ENCODE measurements at places on chromosomes 5 and 9.

GRCh38 chr9:93955111-93955980, at the start of gene BARX1:
Gene BARX1, minus strand, starts transcription at chr9:93955355. Its CDS starts 209 bp downstream, at chr9:93955146.
- peak; percentile 67 for DNase-seq

GRCh38 chr9:107615321-107615720, 125.8 kb upstream of the KLF4 start:
- no peak for DNase-seq

DNA sequence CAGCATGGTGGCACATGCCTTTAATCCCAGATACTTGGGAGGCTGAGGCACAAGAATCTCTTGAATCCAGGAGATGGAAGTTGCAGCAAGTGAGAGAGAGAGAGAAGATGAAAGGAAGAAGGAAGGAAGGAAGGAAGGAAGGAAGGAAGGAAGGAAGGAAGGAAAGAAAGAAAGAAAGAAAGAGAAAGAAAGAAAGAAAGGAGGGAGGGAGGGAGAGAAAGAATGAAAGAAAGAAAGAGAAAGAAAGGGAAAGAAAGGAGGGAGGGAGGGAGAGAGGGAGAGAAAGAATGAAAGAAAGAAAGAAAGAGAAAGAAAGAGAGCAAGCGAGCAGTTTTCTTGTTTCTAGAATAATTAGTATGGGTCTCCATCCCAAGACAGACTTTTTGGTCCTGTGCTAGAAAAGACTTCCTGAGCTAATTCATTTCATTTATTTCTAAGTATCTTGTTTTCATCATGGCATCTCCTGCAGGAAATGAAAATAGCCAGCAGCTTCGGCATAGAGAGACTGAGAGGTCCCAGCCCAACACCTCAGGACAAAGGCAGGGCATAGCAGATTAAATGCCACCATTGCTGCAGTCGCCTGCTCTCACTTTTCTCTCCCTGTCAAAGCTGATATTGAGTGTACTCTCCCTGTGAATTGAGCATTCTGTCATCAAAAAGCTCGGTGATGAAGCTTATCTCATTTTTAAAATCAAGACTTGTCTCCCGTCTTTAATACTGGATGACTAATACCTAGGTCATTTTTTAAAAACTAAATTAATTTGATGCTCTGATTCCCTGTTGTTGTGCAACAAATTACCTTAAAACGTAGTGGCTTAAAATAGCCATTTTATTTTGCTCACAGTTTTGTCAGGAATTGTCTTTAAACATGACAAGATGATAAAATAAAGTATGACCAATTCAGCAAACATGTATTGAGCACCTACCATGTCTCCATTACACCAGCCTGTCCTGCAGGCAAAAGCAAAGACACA, 91.8 kb upstream of the ADRA1B start:
- DNase-seq: no peak

GRCh38 chr9:2729721-2730120, 12.4 kb downstream of the KCNV2 start:
- DNase-seq: no peak

DNA sequence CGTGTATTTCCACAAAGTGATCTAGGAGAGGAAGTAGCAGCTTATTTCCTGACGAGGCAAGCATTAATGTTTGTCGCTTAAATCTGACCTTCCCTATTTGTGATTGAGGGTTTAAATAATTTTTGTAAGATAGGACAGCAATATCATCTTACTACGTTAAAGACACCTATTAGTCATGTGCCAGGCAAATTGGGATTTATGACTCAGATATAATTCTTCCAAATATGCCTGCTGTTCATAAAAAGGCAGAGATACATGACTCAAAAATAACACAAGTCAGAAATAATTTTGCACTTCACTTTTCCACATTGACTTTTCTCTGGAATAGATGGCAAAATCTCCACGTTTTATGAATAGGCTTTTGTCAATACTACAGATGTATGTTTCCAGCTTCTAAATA, 43.0 kb upstream of the CDH12 start:
- DNase-seq: no peak

GRCh38 chr9:97568461-97569275, 64.5 kb downstream of the TSTD2 start:
- DNase-seq: no peak

Data from activated naive CD8-positive, alpha-beta T cell treated with anti-CD3 and anti-CD28 coated beads, Interleukin-2, amount 50 U/mL, for 24 hours (primary cell).